GM10248 (cell line): ENCODE measurements at places on chromosomes 5 and 9.
A peak's percentile ranks its signal among the peaks of the same experiment; 100 is the strongest.

DNA sequence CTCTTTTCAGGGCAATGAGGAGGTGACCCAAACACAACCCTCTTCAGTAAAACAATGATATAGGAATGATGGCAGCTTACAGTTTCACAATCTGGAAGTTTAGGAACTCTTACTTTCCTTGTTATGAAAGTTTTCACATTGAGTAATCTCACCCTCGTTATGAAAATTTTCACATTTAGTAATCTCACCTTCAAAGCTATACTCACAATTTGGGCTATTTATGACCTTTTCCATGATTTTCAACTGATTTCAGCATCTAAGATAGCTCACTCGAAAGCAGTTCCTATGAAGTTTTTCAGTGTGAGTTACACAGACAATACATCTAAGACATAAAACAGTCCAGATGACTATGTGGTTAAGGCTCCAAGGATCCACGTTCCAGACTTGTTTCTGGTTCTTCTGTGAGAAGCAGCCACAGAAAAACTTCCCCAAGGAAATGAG is 57.1 kb downstream of the FOXD1 start:
- no peak for DNase-seq

GRCh38 chr9:93141771-93142483 is 7.9 kb upstream of the NINJ1 start:
- DNase-seq: no peak

DNA sequence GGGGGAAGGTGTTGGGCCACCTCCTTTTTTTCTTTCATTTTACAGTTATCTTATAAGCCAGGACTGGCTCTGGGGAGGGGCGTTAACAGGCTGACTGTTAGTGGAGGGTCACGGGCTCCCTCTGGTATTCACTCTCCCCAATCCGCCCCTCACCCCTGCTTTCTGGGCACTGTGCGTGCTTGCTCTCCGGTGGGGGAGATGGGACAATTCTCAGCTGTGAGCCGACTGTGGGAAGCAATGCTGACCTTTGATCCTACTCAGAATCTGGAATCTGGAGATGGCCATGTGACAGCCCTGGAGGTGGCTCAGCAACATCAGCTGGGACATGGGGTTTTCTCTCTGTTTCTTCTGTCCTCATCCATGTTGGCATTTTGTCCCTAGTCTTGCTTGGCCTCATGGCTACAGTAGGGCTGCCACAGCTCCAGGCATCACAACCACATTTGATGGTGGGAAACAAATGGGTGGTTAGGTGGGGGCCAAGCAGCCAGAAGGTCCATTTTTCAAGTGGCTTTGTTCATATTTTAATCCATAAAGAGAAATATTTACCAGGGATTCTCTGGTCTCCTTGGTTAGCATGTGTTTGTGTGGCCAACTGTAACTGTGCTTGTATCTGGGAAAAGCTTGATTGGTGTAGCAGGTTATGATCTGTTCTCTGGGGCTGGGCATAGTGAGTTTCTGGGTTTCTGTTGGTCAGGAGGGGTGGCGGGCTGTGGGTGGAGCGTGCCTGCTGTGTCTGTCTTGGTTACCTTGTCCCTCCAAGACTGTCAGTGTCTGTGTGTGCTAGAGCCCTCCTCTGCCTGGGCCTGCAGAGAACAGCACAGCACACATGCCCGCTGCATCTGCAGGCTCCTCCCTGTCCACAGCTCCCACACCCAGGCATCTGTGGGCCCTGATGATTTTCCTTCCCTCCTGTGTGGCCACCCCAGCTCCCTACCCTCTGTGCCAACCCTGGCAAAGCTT is 12.4 kb downstream of the WNK2 start:
- DNase-seq: no peak

- DNase-seq: no peak
Observed at GRCh38 chr5:168097876-168098653, 193.4 kb upstream of the WWC1 start.

GRCh38 chr5:1647580-1647979 is 123.8 kb upstream of the LPCAT1 start:
- DNase-seq: no peak

- DNase-seq: no peak
Observed at GRCh38 chr5:77963795-77964194, 187.7 kb upstream of the TBCA start.

- DNase-seq: no peak
Observed at GRCh38 chr9:113464286-113464660, 746 bp downstream of the RGS3 start.

DNA sequence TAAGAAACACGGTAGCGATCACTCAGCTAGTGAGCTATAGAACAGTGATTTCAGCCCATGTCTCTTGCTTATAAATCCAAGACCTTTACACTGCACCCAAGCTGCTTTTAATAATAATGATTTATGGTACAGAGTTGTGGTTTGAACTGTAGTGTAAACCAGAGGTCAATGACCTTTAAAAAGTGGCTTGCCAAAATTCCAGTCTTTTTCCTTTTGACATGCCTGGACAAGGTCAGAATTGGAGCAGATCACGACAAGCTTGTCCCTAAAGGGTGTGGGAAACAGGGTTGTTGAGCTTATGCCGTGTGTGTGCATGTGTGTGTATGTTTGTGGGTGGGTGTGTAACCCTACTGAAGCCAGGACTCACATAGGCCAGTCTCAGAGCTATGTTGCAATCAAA is 225.3 kb upstream of the CLINT1 start:
- DNase-seq: no peak

- DNase-seq: peak; percentile 33
Observed at GRCh38 chr5:61332358-61332749, 296 bp downstream of the ZSWIM6 start.

DNA sequence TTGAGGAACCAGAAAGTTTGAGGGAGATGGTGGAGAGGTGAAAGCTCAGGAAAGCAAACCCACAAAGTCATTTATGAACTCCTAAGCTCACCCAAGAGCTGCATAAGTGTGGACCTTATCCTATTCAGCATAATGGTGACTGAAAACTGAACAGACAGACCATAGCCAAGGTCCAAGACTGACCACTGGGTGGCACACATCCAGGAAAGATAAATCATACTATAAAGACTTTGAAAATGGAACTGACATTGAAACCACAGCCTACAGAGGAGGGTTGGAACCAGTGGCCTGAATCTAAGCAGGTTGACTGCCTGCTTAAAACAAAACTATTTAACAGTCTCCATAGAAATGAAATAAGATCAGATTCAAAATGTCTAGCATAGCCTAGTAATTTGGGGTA is 121.0 kb upstream of the RGS7BP start:
- DNase-seq: peak; percentile 9

DNA sequence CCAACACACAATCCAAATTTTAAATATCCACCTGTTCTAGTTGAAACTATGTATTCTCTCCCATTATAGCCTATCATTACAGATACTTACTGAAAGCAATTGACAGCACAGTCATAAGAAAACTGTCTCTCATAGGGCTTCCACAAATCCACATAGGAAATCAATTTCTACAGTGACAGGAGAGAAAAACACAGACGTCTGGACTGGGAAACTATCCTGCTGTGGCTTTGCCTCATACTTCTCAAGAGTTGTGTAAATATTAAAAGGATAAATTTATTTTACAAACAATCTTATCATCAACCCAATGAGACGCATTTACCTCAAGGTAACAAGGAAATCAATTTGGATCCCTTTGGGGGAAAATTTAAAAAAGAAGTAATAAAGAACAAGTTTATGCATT is 517.5 kb downstream of the EFNA5 start:
- no peak for DNase-seq

- no peak for DNase-seq
Observed at GRCh38 chr9:592225-592624, 249.3 kb upstream of the DMRT1 start.

GRCh38 chr9:137626464-137626863 is 7.7 kb downstream of the EHMT1 start:
- DNase-seq: no peak

GRCh38 chr5:142295084-142295758 is 29.6 kb downstream of the SPRY4 start:
- DNase-seq: no peak

DNA sequence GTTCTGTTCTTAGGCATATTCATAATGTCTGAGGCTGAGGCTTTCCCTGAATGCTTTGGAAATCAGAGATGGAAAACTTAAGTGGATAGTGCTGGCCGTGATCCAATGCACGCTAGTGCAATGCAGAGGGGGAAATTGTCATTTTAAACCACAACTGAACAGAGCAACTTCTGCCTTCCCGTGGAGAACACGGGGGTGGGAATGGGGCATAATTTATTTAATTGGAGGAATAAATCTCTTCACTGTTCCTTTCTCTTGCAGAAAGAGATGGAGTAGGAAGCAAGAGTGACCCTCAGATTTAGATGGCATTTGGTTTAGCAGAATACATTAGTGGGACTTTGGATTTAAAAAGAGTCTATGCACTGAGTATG is 22.9 kb upstream of the NREP start:
- no peak for DNase-seq

- DNase-seq: no peak
Observed at GRCh38 chr5:139688751-139689372, 40.7 kb downstream of the CXXC5 start.

DNA sequence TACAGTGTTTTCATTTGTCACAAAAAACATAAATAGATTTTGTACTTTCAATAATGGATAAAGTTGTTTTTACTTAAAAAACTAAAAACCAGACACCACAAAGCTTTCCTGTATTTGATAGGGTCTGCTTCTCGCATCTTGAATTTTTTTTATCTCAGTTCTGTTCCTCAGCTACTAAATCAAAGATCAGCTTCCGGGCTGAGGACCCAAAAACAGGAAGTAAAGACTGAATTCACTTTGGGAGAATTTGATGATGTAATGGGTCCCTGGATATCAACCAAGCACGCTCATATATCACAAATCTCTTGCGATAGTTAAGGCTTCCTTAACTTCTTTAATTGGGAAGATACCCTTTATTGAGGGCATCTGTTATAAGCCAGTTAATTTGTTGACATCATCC is 24.1 kb downstream of the ITK start:
- no peak for DNase-seq

- no peak for DNase-seq
Observed at GRCh38 chr5:107598958-107599357, 71.8 kb downstream of the EFNA5 start.

- no peak for DNase-seq
Observed at GRCh38 chr5:74625742-74626241, 14.7 kb downstream of the ENC1 start.

DNA sequence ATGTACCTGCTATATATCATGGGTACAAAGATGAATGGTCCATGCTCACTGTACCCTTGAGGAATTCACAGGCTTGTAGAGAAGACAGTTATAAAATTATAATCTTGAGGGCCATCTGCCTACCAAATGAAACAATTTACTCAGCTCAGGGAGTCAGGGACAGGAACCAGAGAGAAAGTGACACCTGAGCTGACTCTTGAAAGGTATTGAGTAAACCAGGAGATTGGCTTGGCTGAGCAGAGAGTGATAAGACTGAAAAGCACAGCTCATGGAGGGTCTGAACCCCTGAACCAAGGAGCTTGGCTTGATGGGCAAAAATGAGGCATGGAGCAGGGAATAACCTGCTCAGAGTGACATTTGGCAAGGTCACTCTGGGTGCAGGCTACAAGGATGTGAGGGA is 147.3 kb downstream of the FAM114A2 start:
- DNase-seq: no peak

GRCh38 chr9:136326761-136327303 is 507 bp upstream of the GPSM1 start:
- DNase-seq: no peak

DNA sequence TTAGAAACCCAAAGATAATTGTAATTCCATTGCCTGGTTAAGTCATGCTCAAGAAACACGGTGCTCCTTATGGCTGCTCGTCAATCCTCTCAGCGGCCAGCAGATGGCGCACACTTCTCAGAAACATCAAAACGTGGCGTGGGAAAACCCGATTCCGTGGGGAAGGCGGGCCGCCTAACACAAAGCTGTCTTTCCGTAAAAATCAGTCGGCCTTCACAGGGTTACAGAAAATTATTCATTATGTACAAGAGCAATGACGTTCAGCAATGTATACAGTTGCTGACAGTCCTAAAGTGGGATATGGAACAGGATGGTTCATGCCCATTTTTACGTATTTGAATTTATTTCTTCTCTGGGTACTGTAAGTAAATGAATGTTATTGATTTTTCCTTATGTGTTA is 83.5 kb downstream of the PDE4D start:
- DNase-seq: peak; percentile 64

DNA sequence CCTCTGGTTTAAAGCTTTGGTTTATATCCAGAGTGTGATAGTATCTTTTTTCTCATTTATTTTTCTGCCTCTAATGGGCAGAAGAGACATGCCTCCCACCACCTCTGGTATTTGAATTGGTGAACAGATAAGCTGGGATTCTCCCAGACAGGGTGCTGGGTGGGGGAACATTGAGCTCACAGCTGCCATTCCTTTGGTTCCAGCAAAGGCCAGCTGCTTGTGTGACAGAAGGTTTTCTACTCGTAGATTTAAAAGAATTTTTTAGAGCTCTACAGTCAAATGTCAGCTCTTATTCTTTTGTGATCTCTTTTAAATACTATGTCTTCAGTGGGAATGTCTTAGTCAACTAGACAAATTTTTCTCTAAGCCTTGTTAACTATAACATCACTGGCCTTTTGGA is 54.7 kb upstream of the ADAMTS16 start:
- no peak for DNase-seq

GRCh38 chr5:56482363-56482762 is 249.2 kb upstream of the ANKRD55 start:
- DNase-seq: no peak

GRCh38 chr9:38176251-38176650 is 107.2 kb upstream of the SHB start:
- no peak for DNase-seq

GRCh38 chr5:58969253-58969652 is 386.4 kb downstream of the RAB3C start:
- no peak for DNase-seq

DNA sequence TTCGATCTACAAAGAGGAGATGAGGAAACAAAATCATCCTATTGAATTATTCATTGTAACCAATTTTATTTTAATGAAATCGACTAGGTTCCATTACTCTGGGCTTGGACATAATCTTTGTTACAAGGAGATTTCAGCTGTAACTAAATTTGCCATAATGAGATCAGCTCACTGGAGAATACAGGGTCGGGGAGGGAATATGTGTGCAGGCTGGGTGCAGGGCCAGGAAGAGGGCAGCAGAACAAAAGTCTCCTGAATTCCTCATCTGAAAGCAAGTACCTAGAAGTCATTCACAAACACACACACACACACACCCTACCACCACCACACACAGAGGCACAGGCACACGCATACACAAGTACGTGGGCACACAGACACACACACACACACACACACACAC is 151.2 kb downstream of the PAPPA start:
- DNase-seq: no peak

DNA sequence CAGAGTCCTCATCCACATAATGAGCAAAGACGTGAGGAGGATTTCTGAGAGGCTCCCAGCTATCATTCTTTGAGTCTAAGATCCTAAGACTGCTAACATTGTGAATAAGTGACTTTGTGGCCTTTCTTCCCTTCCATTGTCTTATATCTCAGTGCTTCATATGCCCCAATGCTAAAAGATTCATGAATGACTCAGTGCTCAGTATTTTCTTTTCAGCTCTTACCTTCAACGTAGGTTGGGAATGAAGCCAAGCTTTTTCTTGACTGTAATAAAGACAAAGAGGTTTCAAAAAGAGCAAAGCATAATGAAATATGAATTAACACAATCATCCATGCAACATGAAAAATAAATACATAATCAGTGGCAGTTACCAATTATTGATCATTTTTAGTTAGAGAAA is 146.4 kb downstream of the ENTREP1 start:
- DNase-seq: no peak
